ENCODE measurements at places on chromosomes 2 and 18. TPM values are rescaled to one million over a fixed set of nuclear protein-coding genes. Genes with fewer than 3 reads are reported as not detected.

The LYG2 gene
- total RNA-seq = not detected

The PRKAG3 gene
- total RNA-seq = not detected

The RAB27B gene
- total RNA-seq = 20.1 TPM

The DTNA gene
- 0.98 TPM for total RNA-seq

The RIT2 gene
- not detected for total RNA-seq

The MDH1B gene
- total RNA-seq = 1.6 TPM

The LYPD6 gene
- total RNA-seq = not detected

The SPIRE1 gene
- total RNA-seq = 20.6 TPM

The RNU2-63P gene
- not detected for total RNA-seq

The ALPI gene
- not detected for total RNA-seq

The BMP10 gene
- not detected for total RNA-seq

The ATP8B1 gene
- 9.0 TPM for total RNA-seq

The PASK gene
- 8.1 TPM for total RNA-seq

The C1D gene
- 61.6 TPM for total RNA-seq

The SLC9A2 gene
- 3.2 TPM for total RNA-seq

The ALS2 gene
- 11.6 TPM for total RNA-seq

The MC5R gene
- not detected for total RNA-seq

The THSD7B gene
- total RNA-seq = not detected

The SERPINB13 gene
- total RNA-seq = not detected

The LRRC30 gene
- total RNA-seq = not detected

The CETN1 gene
- total RNA-seq = not detected

The MLPH gene
- 289 TPM for total RNA-seq

The CXCR4 gene
- 0.43 TPM for total RNA-seq

The FOXD4L1 gene
- 0.64 TPM for total RNA-seq

The BOK gene
- total RNA-seq = 21.8 TPM

The ADD2 gene
- 22.0 TPM for total RNA-seq

The MAPRE2 gene
- total RNA-seq = 14.7 TPM

The CBLN2 gene
- total RNA-seq = 0.05 TPM

The NT5DC4 gene
- total RNA-seq = not detected

The KLHL41 gene
- 0.30 TPM for total RNA-seq

The SLC14A1 gene
- total RNA-seq = not detected

The UNC80 gene
- total RNA-seq = not detected

The STAT4 gene
- total RNA-seq = 3.2 TPM

The SPATA3 gene
- total RNA-seq = not detected

The ABCG8 gene
- not detected for total RNA-seq

Measured in A549 treated with CpdA at 1 μM for 4 hours (cell line).